Suppressor macrophage treated with lipopolysaccharide for 1 hour (primary cell): ENCODE measurements at places on chromosomes 3 and 15.
A peak's percentile ranks its signal among the peaks of the same experiment; 100 is the strongest.

GRCh38 chr3:141356046-141356445 is 12.3 kb upstream of the ZBTB38 start:
- DNase-seq, result no peak

- DNase-seq, result peak; percentile 22
Measured at GRCh38 chr3:141049681-141050080, 1.5 kb upstream of the SPSB4 start.

DNA sequence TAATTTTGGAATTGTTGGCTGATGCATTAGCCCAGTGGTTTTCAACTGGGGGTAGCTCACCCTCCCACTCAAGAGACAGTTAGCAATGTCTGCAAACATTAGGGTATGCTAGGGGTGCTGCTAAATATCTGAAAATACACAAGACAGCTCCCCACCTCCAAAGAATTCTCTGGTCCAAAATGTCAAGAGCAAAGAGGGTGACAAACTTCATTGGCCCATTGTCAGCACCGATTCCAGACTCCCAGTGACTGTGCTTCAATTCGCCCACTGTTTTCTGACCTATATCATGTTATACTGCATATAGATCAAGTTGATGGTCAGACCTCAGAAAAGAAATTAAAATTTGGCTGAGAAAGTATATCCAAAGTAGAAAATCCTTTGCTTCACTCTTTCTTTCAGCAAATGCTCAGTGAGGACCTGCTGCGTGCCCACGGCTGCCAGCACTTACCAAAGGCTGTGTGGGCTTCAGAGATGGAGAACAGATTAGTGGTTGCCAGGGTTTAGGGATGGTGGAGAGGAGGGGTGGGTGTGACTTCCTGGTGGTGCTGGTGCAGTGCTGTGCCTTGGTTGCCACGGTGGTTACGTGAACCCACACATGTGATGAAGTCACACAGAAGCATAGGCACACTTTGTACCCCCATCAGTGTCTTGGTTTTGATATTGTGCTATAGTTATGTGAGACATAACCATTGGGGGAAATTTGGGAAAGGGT is 204.0 kb downstream of the PLCL2 start:
- DNase-seq, result no peak

- peak; percentile 83 for DNase-seq
Measured at GRCh38 chr15:79990280-79990996, 19.4 kb upstream of the BCL2A1 start.

GRCh38 chr3:46876313-46877300 is 914 bp upstream of the PTH1R start:
- DNase-seq, result no peak

DNA sequence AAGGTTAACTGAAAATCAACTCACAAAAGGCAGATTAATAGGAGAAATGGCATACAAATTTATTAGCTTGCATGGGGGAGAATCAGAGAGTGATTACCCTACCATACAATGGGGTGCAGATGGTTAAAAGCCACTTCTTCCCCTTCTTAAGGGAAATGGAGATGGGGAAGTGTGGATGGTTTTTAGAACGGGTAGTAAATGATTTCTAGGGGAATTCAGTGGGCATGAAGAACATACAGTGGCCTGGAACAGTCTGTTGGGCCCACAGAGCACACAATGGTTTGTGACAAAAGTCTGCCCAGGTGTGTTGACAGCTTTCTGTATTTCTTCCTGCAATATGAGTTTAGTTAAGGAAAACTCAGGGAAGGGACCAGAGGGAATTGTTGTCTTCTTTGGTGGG is 61.0 kb downstream of the C3orf80 start:
- no peak for DNase-seq

DNA sequence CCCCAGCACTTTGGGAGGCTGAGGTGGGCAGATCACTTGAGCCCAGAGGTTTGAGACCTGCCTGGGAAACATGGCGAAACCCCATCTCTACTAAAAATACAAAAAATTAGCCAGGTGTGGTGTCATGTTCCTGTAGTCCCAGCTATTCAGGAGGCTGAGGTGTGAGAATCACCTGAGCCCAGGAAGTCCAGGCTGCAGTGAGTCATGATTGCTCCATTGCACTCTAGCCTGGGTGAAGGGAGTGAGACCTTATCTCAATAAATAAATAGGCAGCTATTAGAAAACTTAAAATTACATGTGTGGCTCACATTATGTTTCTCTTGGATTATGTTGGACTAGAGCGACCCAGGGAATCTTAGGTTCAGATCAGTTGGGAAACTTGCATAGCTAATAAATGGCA is 69.7 kb downstream of the RPLP1 start:
- no peak for DNase-seq

GRCh38 chr15:47383102-47383501 is 334.2 kb upstream of the SEMA6D start:
- no peak for DNase-seq

DNA sequence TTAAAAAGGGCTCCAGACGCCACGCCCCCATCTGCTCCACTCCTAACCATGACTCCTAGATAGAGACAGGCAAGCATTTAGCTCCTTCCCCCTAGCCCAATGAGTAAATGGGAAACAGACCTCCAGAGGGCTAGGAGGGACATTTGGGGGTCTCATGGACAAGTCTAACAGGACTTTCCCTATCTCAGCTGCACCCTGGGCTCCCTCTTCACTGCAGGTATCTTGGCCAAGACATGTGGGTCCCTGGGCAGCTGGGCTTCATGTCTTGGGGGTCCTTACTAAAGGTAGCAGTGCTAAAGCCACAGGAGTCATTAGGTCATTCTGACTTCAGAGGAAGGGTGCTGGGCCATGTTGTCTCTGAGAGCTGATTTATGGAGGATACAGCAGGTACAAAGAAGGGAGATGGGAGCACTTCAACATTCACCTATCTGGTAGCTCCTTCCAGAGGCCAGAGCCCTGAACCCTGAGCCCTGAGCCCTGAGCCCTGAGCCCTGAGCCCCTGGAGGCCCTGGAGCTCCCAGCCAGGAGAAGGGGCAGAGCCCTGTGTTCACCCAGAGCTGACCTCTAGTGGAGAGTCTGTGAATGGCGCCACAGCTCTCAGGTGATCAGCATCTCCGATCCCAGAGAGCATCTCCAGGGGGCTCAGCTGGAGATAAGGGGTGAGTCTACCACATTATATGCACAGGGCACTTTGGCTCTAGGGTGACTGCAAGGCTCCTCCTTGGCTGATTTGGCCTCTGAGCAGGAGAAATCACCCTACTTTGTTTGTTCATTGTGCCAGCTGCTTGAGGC is 40.1 kb upstream of the EPHB1 start:
- peak; percentile 43 for DNase-seq

- no peak for DNase-seq
Measured at GRCh38 chr3:14725013-14725412, 50.1 kb downstream of the C3orf20 start.

GRCh38 chr3:183324083-183324482 is 71.0 kb downstream of the B3GNT5 start:
- DNase-seq, result no peak

DNA sequence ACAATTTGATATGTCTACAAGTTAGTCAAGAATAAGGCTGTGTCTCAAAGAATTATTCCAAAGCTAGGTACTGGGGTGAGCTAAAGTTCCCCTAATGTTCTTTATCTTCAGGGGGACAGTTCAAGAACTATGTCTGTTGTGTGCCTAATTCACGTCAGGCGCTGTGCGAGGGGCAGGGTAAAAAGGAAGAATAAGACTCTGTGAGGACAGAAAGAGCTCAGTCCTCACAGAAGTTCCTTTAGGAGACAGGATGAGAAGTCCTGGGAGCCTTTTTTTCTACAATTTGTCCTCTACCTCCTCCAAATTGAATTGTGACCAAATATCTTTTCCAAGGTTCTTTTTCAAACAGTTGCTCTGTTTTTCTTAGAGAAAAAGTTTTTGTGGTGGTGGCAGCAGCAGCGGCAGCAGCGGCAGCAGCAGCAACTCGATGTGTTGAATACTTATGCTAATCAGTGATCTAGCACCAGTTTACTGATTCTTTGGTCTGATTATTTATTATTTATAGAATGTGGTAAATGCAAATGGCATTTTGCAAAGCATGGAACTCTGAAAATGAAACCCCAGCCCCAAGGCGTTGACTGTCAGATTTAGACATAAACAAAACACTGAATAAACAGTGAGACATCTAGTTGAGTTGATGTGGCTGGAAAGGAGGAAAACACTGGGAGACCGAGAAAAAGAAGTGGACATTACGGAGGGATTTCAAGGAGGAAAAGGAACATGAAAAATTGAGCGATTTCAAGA is 88.6 kb downstream of the GTPBP8 start:
- DNase-seq, result no peak

GRCh38 chr3:50509715-50510114 is 6.3 kb upstream of the CACNA2D2 start:
- no peak for DNase-seq

GRCh38 chr15:98536976-98537375 is 111.4 kb upstream of the IGF1R start:
- DNase-seq, result no peak

GRCh38 chr3:46971742-46972141 is 4.8 kb downstream of the CCDC12 start:
- DNase-seq, result peak; percentile 36

DNA sequence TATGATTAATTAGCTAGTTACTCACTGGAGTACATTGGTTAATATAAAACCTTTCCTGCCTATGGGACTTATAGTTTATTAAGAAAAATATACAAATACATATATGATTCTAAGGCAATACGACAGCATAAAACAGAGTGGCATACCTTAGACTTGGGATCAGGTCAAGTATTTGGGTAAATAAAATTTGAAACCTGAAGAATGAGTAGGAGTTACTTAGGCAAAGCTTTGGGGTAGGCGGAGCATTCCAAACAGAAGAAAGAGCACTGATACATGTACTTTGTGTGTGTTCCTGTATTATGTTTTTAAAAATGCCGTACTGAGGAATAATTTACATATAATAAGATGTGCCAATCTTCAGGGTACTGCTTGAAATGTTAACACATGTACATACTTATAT is 15.1 kb downstream of the ZPLD1 start:
- DNase-seq, result no peak

- DNase-seq, result peak; percentile 47
Measured at GRCh38 chr3:161371441-161372320, at the start of gene SPTSSB. SPTSSB (minus strand) TSS chr3:161371517; CDS start chr3:161346323, 25,194 bp downstream.

GRCh38 chr3:16090706-16091105 is 83.8 kb upstream of the GALNT15 start:
- DNase-seq, result no peak

GRCh38 chr3:197168063-197168462 is 130.3 kb downstream of the DLG1 start:
- no peak for DNase-seq
